ENCODE measurements at places on chromosomes 3 and 15. TPM values are rescaled to one million over a fixed set of nuclear protein-coding genes. Genes with fewer than 3 reads are reported as not detected.

EOMES gene
- total RNA-seq: not detected

NANOGP8 gene
- not detected for total RNA-seq

- H3K4me1 ChIP-seq: peaks cover 5% of the 10 kb centered on the region
- peaks cover 3% of the 10 kb centered on the region for H3K27me3 ChIP-seq
- DNase-seq: peak; percentile 96
- no peaks in the 10 kb centered on the region for H3K36me3 ChIP-seq
- H3K27ac ChIP-seq: peak overlapping the region; percentile 84
Observed at GRCh38 chr3:126389112-126389793, 5.5 kb upstream of the CFAP100 start.

DNA sequence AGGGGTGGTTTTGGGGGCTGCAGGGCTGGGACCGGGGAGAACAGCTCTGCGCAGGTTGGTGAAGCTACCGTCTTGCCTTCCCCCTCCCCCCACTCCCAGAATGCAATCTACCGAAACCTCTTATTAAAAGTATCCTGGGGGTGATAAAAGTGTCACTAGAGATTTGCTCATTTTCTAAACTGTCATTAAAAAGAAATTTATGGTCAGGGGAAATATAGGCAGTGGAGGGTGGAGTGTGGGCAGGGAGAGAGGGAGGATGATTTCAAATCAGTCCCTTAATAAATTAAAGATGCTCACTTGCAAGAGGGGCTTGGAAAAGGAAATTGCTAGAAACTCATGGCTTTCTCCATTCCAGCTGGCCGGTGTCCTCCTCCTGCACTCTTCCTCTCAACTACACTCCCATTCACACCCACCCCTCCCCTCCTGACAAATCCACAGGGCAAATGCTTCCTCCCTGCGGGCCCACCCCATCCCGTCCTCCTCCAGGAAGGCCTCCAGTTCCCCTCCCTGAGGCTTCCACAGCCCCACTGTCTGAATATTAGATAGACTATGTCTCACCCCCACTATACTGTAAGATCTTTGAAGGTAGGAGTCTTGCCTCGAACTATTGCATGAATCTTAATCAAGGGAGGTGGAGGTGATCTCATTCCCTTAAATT lies 83.9 kb downstream of the TLE3 start:
- no peaks in the 10 kb centered on the region for H3K4me1 ChIP-seq
- DNase-seq: no peak
- no peak overlapping the region for H3K4me3 ChIP-seq
- no peak overlapping the region for H3K27ac ChIP-seq
- H3K36me3 ChIP-seq: no peaks in the 10 kb centered on the region
- no peaks in the 10 kb centered on the region for H3K27me3 ChIP-seq

PPP1R14D gene
- total RNA-seq: not detected

RLBP1 gene
- total RNA-seq: not detected

- no peak for DNase-seq
- H3K27me3 ChIP-seq: no peaks in the 10 kb centered on the region
- H3K4me3 ChIP-seq: no peak overlapping the region
- no peak overlapping the region for H3K27ac ChIP-seq
- H3K4me1 ChIP-seq: no peaks in the 10 kb centered on the region
Observed at GRCh38 chr15:75989045-75989444, 23.2 kb downstream of the NRG4 start.

CIB2 gene
- total RNA-seq: 10.4 TPM

All from heart left ventricle (tissue), 16 donors.